Left cardiac atrium (tissue), 4 donors: ENCODE measurements at places on chromosomes 12 and 14.

GRCh38 chr12:92431146-92431545, 271.6 kb upstream of the PLEKHG7 start:
- DNase-seq, result no peak

DNA sequence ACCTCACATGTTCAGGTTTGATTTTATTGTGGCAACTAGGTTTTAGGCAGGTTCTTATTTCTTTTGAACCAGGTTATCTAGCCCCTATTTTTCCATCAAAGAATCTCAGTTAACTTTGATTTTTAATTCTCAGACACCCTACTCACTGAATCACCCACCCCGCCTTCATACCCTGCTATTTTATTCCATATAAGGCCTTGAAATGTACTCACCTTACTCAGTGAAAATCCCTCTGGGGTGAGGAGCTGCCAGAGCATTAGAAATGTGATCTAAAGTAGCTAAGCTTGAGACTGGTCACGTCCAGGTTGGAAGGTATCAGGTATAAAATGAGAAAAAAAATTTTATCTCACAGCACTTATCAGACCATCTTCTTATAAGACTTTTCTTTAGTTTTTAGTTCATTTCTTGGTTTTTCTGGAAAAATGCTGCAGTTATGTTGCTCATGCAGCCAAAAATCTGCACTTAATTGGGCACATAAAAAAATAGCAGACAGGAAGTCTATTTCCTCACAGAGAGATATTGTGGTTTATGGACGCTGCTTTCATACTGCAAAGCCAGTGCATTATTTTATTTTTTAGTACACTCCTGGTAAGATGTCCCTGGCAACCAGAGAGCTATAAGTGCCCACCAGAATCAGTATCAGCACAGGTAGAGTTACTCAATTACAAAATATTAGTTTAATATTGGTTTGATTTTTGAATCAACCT, 101.5 kb upstream of the CCDC91 start:
- DNase-seq, result no peak

DNA sequence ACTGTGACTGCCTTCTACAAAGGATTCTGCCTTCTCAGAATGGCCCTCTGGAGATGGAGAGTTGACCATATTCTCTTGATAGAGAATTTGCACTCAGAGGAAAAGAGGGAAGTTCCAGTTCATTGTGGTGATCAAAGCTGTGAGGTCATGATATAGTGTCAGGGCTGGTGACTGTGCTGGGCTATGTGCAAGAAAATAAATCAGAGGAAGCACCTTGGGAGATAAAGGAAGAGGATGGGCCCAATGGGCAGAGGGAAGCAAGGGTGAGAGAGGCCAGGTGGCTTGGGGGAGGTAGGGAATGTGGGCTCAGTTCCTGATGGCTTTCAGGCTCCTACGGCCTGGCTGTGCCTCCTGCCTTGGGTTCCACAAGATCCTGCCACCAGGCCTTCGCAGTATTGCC, 145.8 kb downstream of the SLC8A3 start:
- no peak for DNase-seq

DNA sequence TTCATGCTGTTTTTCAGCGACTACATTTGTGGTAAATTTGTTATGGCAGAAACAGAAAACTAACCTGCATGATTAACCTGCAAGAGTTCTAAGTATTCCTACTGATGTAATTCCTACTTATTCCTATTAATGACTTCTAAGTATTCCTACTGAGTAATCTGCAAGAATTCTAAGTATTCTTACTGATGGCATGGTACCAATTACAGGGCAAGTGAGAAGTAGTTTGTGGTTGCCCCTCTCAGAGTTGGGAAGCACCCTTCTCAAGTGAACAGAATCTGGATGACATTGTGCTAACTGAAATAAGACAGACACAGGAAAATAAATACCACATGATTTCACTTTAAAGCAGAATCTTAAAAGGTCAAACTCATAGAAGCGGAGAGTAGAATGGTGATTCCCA, 100.9 kb upstream of the CPNE8 start:
- no peak for DNase-seq

DNA sequence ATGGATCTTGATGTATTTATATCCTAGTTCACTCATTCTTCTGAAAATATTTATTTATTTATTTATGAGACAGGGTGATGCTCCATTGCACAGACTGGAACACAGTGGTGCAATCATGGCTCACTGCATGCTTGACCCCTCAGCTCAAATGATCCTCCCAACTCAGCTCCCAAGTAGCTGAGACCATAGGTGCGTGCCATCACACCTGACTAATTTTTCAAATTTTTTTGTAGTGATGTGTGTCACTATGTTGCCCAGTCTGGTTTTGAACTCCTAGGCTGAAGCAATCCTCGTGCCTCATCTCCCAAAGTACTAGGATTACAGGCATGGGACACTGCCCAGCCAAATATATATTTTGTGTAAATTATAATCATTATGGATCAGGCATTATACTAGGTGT, 595.6 kb upstream of the ATP2B1 start:
- DNase-seq, result no peak

- DNase-seq, result no peak
Measured at GRCh38 chr12:85639834-85640233, 196.4 kb downstream of the RASSF9 start.

DNA sequence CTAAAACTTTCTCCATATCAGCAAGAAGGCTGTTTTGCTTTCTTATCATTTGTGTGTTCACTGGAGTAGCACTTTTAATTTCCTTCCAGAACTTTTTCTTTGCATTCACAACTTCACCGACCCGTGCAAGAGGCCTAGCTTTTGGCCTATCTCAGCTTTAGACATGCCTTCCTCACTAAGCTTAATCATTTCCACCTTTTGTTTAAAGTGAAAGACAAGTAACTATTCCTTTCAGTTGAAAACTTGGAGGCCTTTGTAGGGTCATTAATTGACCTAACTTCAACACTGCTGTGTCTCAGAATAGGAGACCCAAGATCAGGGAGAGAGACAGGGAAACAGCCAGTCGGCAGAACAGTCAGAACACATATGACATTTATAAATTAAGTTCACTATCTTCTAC, 39.3 kb downstream of the BBS10 start:
- DNase-seq, result no peak

- no peak for DNase-seq
Measured at GRCh38 chr14:59185676-59186075, 2.8 kb upstream of the DAAM1 start.

- DNase-seq, result peak; percentile 40
Measured at GRCh38 chr12:3753544-3754284, 805 bp upstream of the CRACR2A start.

- DNase-seq, result no peak
Measured at GRCh38 chr12:122459211-122459610, 36.7 kb upstream of the CLIP1 start.

DNA sequence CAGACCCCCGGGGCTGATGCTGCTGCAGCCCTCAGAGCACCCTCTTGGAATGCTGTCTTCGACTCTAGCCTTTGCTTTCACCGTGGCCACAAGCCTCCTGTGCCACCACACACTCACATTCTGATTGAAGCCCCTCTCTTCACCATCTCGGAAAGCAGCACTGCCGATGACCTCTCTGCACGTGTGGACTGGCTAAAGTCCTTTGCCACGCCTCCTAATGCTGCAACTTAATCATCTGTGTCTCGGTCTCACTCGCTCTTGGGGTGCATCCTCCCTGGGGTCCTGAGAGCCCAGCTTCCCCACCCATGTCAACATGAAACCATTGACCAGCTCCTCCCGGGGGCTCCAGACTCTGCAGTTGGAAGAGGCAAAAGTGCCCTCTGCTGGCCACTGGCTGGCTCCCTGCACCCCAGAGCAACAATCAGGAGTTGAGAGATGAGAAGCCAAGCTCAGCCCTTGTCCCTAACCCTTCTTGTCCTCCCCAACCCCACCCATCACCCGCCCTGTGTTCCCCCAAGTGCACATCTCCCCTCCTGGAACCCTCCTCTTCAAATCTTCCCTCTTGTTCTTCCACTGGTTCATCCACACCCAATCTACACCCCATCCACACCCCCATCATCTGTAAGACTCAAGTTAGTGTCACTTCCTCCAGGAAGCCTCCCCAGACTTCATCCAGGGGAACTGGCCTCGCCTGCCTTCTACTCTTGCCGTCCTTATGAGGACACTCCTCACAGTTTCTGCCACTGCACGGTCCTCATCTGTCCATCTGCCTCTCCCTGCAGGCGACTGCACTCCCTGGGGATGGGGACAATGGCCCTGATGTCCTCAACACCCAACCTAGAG, 23.6 kb upstream of the FAM181A start:
- no peak for DNase-seq

GRCh38 chr14:75884198-75884611, 97.6 kb downstream of the TGFB3 start:
- no peak for DNase-seq

DNA sequence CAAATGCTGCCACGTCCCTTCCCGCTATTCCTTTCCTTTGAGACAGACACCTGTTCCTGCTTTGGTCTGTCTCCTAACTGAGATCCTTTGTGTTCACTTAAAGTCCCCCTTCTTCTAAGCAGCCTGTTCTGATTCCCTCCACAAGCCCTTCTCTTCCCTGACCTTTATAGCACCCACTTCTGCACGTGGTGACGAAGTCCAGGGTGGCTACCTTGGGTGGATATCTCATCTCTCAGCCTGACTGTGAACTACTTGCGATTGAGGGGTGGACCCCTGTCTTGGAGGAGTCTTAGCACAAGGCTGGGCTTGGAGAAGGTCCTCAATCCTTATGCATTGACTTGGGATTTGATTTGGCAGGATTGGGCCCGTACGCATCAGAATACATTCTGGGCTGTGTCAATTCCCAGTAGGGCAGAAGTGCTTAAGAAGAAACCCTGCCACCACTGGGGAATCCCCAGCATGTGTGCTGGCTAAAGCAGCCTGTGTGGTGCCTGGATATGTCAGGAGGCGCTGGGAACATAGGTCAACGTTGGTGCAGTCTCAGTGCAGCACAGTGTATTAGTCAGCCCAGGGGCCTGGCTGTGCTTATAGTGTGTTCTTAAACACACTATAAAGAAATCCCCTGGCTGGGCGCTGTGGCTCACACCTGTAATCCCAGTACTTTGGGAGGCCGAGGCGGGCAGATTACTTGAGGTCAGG, 23.6 kb downstream of the KRT80 start:
- no peak for DNase-seq

- peak; percentile 75 for DNase-seq
Measured at GRCh38 chr14:21070083-21070609, at the start of gene ARHGEF40. TSS of gene ARHGEF40 (plus strand) at chr14:21070304. CDS start at chr14:21070397, 93 bp downstream.

DNA sequence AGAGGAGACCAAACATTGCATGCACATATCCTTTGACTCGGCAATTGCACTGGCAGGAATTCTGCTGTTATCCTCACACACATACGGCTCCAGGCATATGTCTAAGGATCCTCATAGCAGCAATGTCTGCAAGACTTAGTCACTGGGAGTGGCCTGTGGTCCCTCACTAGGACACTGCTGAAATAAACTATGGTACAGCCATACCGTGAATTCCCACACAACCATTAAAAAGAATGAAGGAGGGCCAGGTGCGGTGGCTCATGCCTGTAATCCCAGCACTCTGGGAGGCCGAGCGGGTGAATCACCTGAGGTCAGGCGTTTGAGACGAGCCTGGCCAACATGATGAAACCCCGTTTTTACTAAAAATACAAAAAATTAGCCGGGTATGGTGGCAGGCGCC, 105.1 kb downstream of the ZFP36L1 start:
- DNase-seq, result no peak

DNA sequence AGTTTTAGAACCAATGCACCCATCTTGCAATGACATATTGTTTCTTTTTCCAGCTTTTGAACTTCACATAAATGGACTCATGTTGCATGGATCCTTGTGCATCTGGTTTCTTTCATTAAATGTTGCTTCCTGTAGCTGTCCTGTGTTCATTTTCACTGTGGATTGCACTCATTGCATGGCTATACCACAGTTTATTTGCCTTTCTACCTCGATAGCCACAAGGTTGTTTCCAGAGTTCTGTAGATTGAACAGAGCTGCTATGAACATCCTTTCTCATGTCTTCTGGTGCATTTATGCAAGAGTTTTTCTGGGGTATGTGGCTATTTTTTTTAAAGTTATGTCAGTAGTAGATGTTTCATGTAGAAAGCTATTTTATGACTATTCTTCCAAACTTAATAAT, 3.5 kb upstream of the KRT81 start:
- DNase-seq, result no peak

DNA sequence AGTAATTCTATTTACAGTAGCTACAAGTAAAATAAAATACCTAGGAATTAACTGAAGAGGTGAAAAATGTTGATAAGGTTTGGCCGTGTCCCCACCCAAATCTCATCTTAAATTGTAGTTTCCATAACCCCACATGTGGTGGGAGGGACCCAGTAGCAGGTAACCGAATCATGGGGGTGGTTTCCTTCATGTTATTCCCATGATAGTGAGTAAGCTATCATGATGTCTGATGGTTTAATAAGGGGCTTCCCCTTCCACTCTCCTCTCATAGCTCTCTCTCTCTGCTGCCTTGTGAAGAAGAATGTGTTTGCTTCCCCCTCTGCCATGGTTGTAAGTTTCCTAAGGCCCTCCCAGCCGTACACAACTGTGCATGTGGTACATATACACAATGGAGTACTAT, 1170.7 kb downstream of the BCL11B start:
- DNase-seq, result no peak

GRCh38 chr14:61695695-61696527, 598 bp downstream of the HIF1A start:
- peak; percentile 73 for DNase-seq

DNA sequence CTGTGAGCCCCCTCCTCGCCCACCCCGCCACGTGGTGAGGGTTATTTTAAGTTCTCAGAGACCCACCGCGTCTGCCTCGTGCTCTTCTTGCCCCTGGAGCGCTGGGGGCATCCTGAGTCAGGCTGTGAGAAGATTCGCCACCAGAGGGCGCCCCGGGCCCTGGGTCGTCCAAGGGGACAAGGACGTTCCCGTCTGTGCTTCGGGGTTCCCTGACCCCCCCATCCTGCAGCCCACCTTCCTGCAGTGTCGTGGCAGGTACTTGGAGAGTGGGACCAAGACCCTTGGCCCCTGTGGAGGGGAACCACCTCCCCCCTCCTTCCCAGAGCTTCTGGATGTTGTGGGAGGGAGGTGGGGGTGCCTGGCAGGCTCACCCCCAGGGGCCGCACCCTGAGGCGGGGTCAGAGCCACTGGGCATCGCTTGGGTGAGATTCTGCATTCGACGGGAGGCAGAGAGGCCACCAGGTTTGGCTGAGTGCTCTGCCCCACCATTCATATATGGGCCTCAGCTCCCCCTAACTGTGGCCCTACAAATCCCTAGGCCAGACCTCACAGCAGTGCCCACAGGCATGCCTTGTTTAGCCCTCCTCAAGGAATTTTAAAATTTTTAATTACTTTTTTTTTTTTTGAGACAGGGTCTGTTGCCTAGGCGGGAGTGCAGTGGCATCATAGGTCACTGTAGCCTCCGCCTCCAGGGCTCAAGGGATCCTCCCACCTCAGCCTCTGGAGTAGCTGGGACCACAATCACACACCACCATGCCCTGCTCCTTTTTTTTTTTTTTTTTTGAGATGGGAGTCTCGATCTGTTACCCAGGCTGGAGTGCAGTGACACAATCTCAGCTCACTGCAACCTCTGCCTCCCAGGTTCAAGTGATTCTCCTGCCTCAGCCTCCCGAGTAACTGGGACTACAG, 17.0 kb downstream of the RHOF start:
- DNase-seq, result peak; percentile 88

DNA sequence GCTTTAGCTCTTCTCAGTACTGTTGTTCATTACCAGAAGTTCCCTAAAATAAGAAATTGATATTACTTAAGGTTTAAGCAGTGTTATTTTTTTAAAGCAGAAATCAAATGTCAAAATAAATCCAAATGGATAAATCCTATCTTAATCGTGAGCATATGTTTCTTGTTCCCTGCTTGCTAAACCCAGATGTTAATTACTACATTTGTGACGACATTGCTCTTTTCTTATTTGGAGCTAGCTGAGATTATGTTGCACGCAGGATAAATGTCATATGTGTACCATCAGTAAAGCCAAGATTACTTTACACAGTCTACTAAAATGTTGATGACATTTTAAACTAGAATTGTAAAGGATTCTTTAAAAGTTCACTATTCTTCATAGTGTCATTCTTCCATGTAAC, 157.5 kb downstream of the PLCZ1 start:
- no peak for DNase-seq
